Activated CD8-positive, alpha-beta T cell treated with anti-CD3 and anti-CD28 coated beads for 36 hours (primary cell): ENCODE measurements at places on chromosomes 13 and 19. TPM values are rescaled to one million over a fixed set of nuclear protein-coding genes. Genes with fewer than 3 reads are reported as not detected.

GRCh38 chr13:105278943-105279381 is 1256.5 kb downstream of the EFNB2 start:
- no peaks in the 10 kb centered on the region for H3K36me3 ChIP-seq
- DNase-seq: no peak
- no peak overlapping the region for H3K27ac ChIP-seq
- H3K4me3 ChIP-seq: no peak overlapping the region

DNA sequence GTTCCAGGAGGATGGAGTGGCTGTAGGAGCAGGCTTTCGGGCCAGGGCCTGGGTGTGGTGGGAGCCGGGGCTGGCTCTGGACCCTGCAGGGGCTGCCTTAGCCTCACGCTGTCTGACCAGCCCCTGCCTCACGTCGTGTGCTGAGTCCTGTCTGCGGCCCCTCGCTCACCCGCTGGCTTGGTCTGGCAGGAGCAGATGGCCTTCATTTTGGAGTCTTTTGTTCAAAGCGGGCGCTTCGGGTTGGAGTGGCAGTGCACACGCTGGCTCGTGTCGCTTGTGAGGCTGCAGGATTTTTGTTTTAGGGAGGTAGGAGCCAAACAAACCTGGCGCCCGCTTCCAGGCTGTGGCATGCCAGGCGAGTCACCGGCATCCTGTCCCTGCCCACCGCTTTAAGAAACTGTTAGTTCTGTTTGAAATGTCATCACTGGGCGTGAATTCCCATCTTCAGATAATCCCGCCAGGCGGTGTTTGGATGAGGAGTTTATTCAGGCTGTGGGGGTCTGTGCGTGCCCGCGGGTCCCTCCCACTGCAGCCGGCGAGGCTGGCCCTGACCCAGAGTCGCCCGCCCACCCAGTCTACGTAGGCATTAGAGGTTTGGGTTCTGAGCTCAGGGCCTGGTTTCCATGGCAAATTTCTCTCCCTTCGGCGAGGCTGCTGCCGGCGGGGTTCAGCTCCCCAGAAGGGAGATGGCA is 89.8 kb downstream of the KDM4B start:
- peaks cover 30% of the 10 kb centered on the region for H3K36me3 ChIP-seq
- H3K4me3 ChIP-seq: no peak overlapping the region
- H3K4me1 ChIP-seq: no peaks in the 10 kb centered on the region
- H3K27ac ChIP-seq: no peak overlapping the region

CNN1 gene
- total RNA-seq: not detected

ELAVL3 gene
- not detected for total RNA-seq

- no peak for DNase-seq
- no peak within 1 kb of the TSS for H3K4me3 ChIP-seq
- H3K36me3 ChIP-seq: no peaks in the 10 kb centered on the region
- no peak within 1 kb of the TSS for H3K27ac ChIP-seq
- no peaks in the 10 kb centered on the region for H3K27me3 ChIP-seq
These were observed at the start of gene SMIM44 for GRCh38 chr19:3483226-3483628. SMIM44 (minus strand) TSS chr19:3483441; CDS start chr19:3483403, 38 bp downstream.

GRCh38 chr13:111048387-111048786 is 66.7 kb upstream of the ARHGEF7 start:
- no peak overlapping the region for H3K4me3 ChIP-seq
- DNase-seq: no peak
- peaks cover 5% of the 10 kb centered on the region for H3K4me1 ChIP-seq
- H3K27ac ChIP-seq: no peak overlapping the region
- peaks cover 3% of the 10 kb centered on the region for H3K27me3 ChIP-seq

- H3K36me3 ChIP-seq: no peaks in the 10 kb centered on the region
- no peaks in the 10 kb centered on the region for H3K27me3 ChIP-seq
- no peak for DNase-seq
- H3K4me1 ChIP-seq: no peaks in the 10 kb centered on the region
- H3K4me3 ChIP-seq: no peak overlapping the region
These were observed 167.5 kb upstream of the ZNF536 start for GRCh38 chr19:30204721-30205120.
